ENCODE measurements at places on chromosomes 1 and 21.

DNA sequence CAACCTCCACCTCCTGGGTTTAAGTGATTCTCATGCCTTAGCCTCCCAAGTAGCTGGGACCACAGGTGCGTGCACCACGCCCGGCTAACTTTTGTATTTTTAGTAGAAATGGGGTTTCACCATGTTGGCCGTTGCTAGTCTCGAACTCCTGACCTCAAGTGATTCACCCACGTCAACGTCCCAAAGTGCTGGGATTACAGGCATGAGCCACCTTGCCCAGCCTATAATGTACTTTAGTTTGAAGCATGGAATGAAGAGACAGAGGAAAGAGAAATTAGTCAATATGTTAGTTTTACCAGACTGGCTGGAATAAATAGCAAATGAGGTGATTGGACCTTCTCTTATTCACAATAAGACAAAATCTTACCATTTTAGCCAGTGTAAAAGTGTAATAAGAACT is 89.0 kb downstream of the GTF2B start:
- peak; percentile 5 for DNase-seq

DNA sequence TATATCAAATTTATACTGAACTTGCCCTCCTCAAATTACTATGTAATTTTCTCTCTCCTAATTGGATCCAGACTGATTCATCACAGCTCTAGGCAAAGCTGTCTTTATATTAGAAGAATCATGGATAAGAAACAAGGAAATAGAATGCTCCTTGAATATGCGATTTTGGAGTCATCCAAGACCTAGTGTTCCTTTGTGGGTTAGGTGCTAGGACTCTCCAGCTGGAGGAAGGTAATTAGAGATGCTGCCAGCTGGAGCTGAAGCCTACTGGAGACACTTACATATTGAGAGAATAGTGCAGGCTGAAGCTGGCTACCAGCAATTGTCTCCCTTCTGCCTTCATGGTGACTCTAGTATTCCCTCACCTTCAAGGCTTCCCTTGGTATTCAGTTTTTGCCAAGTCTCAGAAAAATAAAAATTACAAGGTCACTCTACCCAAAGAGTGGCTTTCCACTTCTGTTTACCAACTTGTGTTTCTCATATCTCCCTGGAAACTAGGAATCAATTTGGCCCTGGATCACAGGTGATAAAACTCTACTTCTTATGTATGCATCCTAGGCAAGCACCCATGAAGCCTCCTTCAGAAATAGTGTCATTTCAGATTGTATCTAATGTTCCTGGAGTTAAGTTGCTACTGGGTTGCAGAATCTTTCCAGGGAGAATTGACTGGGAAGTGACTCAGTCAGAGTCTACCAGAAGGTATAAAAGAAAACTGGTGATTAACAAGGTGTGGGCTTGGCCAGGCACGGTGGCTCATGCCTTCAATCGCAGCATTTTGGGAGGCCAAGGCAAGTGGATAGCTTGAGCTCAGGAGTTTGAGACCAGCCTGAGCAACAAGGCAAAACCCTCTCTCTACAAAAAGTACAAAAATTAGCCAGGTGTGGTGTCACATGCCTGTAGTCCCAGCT is 24.4 kb upstream of the DOCK7 start:
- DNase-seq = no peak

DNA sequence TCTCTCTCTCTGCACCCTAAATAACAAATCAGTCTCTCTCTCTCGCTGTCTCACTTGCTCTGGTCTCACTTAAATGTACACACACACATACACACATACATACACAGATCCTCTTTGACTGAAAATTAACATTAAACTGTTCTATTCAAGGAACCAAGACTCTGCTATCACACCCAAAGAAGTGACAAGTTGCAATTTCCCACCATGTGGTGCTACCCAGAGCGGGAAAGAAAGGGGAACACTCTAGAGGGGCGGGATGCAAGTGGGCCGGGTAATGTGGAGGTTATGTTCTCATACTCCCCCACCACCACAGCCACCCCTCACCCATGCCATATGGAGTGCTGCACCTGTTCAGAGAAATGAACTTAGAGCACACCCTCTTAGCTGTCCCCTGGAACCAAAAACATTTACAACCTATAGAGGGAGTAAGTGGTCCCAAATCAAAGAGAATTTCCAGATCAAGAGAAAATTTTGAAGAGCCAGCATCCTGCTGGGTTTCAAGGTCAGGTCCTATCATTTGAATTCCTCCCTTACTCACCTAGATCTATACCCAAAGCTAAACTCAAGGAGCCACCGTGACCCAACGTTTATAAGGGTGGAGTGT is 319.4 kb downstream of the BRINP2 start:
- no peak for DNase-seq

DNA sequence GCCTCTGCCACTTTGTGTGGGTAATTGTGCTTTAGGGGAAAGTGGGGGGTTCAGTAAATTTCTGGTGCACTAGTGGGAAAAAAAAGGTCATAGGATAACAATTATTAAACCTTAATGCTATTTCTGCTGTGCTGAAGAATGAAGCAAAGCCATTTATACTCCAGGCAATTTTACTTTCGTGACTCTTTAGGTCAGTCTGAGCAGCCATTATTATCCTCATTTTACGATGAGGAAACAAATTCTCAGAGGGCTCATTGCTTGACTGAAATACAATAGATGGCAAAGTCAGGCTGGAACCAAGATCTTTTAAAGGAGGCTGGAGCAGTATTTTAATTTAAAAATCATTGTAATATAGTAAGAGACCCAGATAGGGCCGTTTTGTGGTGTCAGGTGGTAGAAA is 248.0 kb downstream of the GREM2 start:
- DNase-seq = no peak

- no peak for DNase-seq
These were observed 22.7 kb downstream of the HSPG2 start for GRCh38 chr1:21914450-21914849.

GRCh38 chr1:40802742-40803113 is 19.1 kb downstream of the KCNQ4 start:
- DNase-seq = no peak

- DNase-seq = peak; percentile 26
These were observed 44.9 kb downstream of the EVA1C start for GRCh38 chr21:32457360-32457840.

DNA sequence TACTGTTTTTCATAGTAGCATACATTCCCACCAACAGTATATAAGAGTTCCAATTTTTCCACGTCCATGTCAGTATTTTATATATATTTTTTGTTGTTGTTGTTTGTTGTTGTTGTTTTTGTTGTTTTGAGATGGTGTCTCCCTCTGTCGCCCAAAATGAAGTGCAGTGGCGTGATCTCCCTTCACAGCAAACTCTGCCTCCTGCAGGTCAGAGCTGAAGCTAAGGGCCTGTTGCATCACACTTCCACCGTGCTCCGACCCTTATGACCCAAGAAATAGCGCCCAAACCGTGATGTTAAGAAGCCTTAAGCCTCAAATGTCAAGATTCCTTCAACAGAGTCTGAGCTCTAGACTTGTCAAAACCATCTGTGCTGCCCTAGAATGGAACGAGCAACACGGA is 2032.3 kb downstream of the MRPL39 start:
- no peak for DNase-seq

- peak; percentile 45 for DNase-seq
These were observed 43.9 kb downstream of the DUSP10 start for GRCh38 chr1:221697923-221698425.

GRCh38 chr1:223140611-223141405 is 2.2 kb downstream of the TLR5 start:
- DNase-seq = no peak

DNA sequence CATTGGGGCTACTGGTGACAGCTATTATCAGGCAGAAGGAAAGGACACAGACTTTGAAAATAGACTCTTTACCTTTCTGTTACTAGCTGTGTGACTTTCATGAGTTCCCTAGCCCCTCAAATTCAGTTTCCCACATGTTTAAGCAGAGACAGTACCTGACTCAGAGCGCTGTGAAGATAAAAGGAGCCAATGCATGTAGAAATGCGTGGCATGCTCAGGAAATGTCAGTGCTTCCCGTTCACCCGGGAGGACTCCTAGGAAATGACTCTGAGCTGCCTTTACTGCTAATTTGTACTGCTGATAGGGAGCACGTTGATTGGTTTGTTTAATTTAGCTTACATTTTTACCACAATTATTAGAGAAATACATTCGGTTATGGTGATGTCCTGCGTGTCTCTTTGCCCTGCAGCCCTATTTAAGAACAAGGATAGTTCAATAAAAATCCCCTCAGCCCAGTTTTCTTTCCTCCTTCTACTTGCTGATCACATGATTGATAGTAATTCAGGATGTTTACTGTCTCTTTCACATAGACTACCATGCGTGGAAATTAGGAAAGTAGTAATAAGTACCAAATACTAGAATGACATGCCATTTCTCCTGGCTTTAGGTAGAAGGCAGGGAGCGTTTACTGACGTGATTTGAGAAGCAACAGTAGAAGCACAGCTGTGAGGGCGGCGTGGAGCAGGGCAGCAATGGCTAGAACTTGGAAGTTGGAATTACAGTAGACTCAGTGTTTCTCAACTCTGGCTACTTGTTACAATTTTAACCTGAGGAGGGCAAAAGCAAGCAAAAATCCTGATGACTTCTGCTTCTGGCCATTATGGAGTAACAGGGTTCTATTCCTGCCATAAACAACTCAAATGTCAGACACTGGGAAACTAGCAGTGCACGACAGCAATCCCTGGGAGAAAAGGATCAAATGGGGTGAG is 15.9 kb downstream of the PDIK1L start:
- no peak for DNase-seq

DNA sequence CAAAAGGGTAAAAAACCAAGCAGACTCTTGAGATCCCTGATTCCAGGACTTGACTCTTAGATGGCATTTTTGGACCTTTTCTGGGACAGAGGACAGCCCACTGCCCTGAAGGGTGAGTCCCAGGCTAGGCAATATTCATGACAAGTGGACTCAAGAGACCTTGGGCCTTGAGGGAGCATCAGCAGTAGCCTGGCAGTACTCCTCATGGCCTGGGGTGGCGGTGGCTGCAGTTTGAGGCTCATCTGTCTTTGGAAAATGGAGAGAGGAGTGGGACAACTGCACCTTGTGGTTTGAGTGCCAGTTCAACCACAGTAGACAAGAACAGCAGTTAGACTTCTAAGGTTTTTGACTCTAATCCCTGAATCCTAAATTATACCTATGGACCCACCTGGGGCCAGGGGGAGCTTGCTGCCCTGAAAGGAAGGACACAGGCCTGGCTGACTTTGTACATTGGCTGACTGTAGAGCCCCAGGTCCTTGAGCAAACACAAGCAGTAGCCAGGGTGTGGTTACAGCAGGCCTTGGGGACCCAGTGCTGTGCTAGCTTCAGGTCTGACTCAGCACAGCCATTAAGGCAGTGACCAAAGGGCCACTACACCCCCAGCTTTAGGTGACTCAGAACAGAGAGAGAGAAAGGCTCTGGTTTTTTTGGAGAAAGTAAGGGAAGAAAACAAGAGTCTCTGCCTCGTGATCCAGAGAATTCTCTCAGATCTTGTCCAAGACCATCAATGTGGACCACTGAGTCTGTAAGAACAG is 1023.2 kb downstream of the KCNT2 start:
- no peak for DNase-seq

- DNase-seq = no peak
These were observed 45.9 kb downstream of the SYF2 start for GRCh38 chr1:25186161-25187007.

DNA sequence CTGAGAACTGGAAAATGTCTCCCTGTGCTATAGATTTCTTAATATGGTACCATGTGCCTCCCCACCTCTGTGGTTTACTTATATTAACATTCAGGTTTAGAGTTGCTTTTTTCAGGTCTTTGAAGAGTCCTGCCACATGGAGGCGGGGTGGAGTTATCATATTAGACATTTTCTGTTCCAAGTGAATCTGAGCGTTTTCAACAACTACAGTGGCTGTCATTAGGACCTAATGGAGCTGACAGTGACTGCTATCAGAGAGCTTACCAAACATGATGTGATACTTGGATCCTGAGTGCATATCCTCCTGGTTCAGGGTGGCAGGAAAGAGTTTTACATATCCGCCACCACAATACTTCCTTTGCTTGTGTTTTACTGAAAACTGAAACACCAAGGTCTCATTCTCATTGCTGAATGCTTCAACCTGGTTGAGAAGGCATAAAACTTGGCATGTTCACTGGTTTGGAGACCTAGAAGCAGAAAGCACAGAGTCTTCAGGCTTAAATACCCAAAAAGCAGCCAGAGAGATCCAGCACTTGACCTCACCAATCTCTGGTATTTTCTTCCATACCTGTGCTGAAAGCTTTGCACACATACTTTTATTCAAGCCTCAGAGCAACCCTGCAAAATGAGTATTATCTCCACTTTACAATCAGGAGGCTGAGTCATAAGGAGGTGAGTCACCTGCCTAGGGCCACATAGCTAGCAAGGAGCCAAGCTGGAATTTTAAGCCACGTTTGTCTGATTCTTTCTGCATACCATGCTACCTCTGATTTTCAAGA is 47.4 kb upstream of the OSBPL9 start:
- DNase-seq = peak; percentile 71

DNA sequence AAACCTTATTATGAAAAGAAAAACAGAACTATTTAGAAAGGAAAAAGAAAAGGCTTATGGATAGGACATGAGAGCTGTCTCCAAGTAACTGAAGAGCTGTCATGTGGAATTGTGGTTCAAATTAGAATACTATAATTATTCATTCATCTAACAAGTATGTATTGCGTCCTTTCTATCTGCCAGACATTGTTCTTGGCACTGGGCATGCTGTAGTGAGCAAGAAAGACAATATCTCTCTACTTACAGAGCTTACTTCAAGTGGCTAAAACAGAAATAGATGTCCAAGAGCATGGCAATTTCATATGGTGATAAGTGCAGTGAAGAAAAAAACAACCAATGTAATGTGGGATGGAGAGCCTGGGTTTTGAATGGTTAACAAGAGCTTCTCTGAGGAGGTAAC is 413.0 kb downstream of the DPYD start:
- no peak for DNase-seq

GRCh38 chr21:39663742-39664492 is 51.2 kb downstream of the B3GALT5 start:
- no peak for DNase-seq
